ENCODE measurements at places on chromosomes 7 and 10. TPM values are rescaled to one million over a fixed set of nuclear protein-coding genes. Genes with fewer than 3 reads are reported as not detected.

The RFC2 gene
- 50.5 TPM for total RNA-seq

The HACD1 gene
- 87.0 TPM for total RNA-seq

The CASTOR2 gene
- 3.7 TPM for total RNA-seq

The RELN gene
- total RNA-seq: 17.8 TPM

Data from Caki2 (cell line).